ENCODE measurements at places on chromosomes 7 and 10.

DNA sequence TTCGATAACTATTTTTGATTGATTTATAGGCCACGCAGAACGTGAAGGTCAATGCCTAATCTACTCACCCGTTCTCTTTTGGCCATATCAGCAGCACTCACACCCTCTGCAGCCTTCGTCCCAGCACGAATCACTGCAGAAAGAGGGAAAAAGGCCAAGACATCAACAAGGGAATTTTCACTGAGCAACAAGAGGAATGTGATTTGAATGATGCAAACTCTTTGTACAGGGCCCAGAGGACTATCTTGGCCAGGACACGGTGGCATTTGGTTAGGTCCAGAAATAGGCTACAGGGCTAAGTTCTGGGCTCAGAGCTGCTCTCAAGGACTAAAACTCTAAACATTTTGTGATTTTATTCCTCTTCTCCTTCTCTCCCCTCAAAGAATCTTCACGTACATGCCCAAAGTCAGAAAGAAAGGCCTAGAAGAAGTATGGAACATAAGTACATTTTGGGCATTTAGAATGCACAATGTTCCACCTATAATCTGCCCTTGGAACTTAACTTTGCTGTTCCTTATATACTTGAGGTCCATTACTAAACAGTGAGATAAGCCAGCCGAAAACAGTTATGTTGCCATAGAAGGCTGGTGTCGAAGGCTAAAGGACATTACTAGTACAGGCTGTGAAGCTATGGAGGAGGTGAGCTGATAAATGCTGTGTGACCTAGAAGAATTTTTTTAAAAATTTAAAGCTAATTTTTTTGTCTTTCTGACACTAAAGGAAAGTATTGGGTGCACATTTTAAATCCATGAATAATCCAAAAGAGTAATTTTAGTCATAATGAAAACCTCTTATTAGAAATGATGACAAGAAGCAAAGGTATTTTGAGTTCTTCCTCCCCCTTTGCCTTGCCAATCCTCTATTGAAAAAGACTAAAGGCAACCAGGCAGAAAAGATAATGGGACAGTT, 20.0 kb downstream of the RBM28 start:
- no peak for DNase-seq

- no peak for DNase-seq
Observed at GRCh38 chr10:105974803-105975456, 1189.6 kb downstream of the SORCS1 start.

- DNase-seq, result no peak
Observed at GRCh38 chr7:69358163-69358821, 240.0 kb upstream of the AUTS2 start.

GRCh38 chr10:17684537-17684936, 40.6 kb downstream of the STAM start:
- DNase-seq, result no peak

DNA sequence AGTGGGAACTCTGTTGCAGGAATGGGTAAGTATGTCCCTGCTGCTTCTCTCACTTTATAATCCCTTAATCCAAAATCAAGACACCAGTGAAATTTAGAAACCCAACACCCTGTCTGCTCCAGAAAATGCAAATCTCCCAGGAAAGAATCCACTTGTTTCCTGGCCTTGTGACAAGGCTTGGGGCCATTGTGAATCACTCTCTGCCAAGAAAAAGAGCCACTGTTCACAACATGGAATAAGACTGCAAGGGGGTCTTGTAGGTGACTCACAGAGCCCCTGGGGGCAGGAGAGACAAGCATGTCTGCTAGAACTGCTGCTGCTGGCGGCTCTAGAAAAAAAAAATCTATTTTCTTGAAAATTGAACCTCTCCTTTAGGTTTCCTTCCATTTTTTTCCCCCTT, 191.2 kb downstream of the SORCS1 start:
- DNase-seq, result no peak

- no peak for DNase-seq
Observed at GRCh38 chr7:90267263-90267858, 22.4 kb downstream of the CFAP69 start.

DNA sequence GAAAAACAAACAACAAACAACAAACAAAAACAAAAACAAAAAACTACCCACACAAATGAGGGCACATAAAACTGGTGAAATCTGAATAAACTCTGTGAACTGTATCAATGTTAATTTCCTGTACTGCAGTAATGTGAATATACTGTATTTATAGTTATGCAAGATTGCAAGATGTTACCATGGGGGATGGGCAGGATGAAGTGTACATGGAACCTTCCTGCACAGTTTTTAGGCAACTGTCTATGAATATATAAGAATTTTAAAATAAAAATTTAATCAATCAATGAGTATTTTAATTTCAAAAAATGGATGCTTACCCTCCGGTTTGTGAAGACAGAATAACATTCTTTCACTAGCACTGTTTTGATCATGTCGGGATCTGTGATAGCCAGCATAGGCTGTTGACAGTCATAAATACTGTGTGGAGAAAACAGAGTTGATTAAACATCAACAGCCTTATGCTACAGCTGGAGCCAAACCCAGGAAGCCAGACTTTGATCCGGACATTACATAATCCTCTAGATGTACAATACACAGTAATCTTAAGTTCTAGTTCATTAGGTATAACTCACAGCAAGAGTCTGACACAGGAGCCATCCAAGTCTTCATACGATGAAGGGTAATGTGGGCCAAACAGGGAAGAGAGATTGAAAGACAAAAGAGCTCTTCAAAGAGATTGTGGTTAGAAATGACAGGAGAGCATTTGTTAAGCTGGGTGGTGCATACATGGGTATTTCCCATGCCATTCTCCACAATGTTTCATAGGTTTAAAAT, 14.8 kb downstream of the CYP3A7 start:
- DNase-seq, result no peak
